H4 (cell line): ENCODE measurements at places on chromosomes 5 and 9. TPM values are rescaled to one million over a fixed set of nuclear protein-coding genes. Genes with fewer than 3 reads are reported as not detected.

DNA sequence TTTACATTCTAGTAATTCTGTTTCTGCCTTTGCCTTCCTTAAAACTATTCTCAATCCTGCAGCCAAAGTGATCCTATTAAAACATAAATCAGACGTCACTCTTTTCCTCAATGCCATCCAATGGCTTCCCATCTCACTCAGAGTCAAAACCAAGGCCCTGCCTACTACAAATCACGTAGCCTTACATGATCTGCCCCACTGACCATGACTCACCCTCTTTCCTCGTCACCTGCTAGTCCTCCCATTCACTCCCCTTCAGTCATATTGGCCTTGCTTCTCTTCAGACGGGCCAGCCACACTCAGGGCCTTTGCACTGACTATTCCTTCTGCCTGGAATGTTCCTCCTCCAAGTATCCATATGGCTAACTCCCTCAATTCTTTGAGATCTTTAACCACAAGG, 39.0 kb upstream of the DMXL1 start:
- no peak for DNase-seq

GRCh38 chr5:171794470-171794960, 8.9 kb downstream of the SMIM23 start:
- DNase-seq: no peak

DNA sequence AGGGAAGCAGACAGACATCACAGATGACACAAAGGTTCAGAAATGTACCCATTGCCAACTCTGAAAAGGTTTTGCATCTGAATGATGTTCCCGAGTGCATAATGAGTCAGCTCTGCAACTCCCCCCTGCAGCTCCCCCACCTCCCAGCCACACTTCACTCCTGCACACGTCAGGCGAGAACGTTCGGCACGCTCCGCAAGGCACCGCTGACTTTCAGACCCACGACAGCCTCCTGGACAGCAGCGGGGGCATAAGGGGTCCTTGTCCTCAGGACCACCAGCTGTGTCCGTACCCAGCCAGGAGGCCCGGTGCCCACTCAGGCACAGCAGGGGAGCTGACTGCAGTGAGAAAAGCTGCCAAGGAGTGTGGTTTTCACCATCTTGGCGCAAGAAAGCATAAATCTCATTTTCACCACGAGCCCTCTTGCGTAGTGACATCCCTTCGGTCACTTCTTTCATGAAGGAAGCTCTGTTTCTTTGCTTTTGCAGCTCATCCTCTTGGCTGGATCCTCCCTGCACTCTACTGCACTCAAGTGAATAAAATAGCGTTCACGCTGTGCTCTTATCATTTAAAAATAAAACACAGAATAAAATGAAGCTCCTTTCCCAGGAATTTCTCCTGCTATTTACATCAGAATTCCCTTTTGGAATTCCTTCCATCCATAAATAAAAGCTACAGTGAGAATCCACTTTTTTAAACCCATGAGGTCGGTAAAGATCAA, 9.9 kb downstream of the GFPT2 start:
- DNase-seq: peak; percentile 45

- DNase-seq: no peak
Observed at GRCh38 chr5:7881816-7882215, 12.9 kb downstream of the MTRR start.

GRCh38 chr5:119614838-119615237, 14.5 kb upstream of the FAM170A start:
- DNase-seq: no peak

PCDHB13 gene
- 1.2 and 2.0 TPM in 2 replicates for total RNA-seq
